ENCODE measurements at places on chromosomes 3 and 15.

GRCh38 chr15:69476704-69477473 is 24.3 kb downstream of the RPLP1 start:
- no peak for DNase-seq

GRCh38 chr3:128468791-128469527 is 2.3 kb upstream of the DNAJB8 start:
- DNase-seq, result peak; percentile 24

GRCh38 chr3:140180603-140181002 is 245.6 kb downstream of the CLSTN2 start:
- DNase-seq, result no peak

- peak; percentile 36 for DNase-seq
Observed at GRCh38 chr3:20023623-20024405, 11.8 kb upstream of the PP2D1 start.

DNA sequence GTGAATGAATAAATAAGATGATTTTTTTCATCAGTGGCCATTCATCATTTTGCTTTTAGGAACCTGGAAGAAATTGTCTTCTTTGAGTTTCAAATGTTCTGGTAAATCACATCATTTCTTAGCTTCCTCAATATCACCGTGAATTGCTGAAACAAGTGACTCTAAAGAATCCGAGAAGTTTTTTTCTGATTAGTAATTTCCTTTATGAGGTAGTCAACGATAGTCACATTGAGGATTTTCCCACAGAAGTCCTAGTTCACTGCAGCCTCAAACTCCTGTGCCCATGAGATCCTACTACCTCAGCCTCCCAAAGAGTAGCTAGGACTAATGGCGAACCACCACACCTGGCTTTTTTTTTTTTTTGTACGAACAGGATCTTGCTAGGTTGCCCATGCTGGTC is 3.6 kb upstream of the TMPRSS7 start:
- no peak for DNase-seq

DNA sequence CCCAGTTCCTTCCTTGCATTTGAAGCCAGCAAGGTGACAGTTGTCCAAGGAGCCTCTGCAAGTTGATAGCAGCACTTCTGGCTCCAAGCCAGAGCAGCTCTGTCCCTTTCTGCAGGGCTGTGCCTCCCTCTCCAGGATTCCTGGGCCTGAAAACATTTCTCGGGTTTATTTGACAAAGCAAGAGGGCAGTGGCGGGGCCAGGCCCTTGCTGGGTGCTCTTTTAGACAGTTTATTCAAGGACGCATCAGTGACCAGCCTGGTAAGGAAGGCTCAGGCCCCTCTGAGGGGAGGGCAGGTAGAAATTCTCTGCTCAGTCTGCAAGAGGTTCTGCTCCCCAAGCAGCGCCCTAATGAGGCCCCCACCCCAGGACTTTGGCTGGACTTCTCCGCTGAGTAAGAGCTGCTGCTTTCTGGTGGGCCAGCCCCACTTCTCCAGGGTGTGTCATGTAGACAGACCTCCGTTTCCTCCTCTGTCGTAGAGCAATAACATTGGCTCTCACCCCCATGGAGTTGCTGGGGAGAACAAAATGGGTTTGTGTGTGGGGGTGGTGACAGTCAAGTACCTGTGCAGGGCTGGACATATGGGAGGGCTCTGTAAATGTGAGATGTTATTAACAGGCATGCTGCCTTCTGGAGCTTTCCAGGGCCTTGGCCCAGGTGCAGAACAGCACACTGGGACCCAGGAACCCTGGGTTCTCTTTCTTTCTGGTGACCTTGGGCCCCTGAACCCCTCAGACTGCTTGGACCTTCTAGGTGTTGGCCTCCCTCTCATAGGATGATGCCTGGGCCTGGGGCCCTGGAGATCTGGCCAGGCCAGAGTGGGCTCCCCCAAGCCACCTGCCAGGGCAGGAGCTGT is 146.2 kb upstream of the TLE3 start:
- no peak for DNase-seq

DNA sequence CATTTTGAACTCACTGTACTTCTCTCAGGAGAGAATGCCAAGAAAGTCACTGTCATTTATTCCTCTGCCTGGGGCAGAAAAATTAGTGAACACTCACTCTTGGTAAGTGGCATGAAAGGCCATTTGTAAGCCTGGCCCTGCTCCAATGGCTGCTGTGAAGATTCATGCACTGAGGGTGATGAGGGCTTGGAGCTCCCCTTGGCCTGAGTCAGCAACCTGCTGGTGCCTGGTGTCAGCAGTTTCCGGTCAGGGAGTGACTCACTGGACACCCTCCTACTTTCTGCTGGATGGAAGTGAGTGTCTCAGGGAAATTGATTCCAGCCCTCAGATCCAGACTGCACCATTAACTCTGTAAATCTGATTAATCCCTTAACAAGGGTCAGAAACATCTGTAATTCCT is 37.6 kb downstream of the TRA2B start:
- DNase-seq, result no peak

DNA sequence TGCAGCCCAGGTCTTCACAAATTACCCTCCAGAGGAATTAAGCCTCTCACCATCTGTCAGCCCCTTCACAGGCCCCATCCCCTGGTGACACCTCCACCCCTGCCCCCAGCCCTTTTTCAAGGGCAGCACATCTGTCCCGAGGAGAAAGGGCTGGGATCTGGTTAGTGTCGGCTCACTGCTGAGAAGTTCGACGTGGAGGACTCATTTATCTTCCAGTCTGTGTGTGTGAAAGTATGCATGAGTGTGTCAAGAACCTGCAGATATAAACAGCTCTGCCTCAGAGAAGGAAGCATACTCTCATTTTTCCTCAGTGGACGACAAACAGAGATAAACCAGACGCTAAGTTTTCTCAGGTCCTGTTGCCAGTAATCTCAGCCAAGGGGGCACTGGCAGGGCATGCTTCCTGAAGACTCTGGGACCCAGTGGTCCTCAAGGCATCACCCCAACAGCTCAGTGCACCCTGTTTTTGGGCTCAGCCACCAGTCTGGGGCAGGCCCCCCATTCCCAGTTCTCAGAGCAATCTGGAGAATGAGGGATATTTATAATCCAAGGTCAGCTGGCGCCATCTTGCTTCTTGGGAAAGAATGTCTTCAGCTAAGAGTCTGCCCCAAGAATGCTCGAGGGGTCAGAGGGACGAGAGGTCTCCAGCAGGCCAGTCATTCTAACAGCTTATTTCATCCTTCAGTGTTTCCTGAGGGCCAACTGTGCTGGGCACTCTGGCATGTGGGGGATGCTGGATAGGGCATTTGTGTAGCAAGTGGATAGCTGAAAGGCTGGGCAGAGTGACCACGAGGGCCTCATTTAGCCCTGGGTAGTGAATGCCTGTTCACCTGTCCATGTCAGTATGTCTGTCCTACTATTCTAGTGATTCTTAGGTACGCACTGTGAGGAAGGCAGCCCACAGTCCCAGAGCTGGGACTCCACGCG is 73.6 kb downstream of the ADCY5 start:
- DNase-seq, result no peak

DNA sequence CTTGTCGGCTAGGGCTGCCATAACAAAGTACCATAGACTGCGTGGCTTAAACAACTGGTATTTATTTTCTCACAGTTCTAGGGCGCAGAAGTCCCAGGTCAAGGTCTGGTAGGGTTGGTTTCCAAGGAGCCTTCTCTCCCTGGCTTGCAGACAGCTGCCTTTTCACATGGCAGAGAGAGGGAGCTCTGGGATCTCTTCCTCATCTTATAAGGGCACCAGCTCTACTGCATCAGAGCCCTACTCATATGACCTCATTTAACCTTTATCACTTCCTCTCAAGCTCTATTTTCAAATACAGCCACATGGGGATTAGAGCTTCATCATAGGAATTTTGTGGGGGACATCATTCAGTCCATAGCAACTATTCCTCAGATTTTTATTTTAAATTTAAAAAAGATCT is 17.6 kb upstream of the PAQR9 start:
- peak; percentile 11 for DNase-seq

GRCh38 chr3:178964551-178964950 is 107.1 kb downstream of the ZMAT3 start:
- DNase-seq, result no peak

DNA sequence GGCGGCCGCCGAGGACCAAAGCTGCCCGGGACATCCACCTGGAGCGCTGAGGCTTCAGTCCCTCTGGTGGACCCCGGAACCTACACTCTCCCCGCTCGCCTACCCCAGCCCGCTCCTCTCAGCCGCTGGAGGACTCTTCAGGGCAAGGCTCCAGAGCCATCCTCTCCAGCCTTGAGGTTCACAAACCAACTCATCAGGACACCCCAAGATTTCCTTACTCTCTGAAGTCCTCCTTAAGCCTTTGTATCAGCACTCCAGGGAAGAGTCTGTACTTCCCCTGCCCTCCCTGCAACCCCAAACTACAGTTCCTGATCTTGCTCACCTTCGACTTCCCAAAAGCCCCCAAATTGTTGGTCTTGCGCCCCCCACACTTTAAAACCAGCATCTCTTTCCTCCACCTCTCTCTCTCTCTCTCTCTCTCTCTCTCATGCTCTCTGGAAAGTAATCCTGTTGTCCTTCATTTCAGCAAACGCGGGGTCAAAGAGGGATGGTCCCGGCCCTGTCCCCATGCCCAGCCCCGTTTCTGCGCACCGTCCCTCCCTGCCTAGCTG is 438 bp downstream of the THBS1 start:
- DNase-seq, result no peak

DNA sequence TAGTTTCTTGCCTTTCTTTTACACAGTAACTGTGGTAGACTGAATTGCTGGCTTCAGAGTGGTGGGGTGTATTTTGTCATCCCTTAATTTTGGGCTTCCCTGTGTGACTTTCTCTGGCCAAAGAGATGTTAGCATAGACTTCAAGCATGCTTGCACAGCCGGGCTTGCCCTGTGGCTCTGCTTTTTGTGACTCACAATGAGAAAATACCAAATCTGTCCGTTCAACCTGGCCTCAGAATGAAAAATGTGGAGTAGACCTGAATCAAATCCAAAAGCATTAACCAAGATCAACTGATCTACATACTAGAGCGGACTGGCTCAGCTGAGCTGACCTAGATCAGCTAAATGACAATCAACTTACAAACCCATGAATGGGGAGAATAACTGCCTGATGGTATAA is 51.4 kb downstream of the PLAAT1 start:
- no peak for DNase-seq

DNA sequence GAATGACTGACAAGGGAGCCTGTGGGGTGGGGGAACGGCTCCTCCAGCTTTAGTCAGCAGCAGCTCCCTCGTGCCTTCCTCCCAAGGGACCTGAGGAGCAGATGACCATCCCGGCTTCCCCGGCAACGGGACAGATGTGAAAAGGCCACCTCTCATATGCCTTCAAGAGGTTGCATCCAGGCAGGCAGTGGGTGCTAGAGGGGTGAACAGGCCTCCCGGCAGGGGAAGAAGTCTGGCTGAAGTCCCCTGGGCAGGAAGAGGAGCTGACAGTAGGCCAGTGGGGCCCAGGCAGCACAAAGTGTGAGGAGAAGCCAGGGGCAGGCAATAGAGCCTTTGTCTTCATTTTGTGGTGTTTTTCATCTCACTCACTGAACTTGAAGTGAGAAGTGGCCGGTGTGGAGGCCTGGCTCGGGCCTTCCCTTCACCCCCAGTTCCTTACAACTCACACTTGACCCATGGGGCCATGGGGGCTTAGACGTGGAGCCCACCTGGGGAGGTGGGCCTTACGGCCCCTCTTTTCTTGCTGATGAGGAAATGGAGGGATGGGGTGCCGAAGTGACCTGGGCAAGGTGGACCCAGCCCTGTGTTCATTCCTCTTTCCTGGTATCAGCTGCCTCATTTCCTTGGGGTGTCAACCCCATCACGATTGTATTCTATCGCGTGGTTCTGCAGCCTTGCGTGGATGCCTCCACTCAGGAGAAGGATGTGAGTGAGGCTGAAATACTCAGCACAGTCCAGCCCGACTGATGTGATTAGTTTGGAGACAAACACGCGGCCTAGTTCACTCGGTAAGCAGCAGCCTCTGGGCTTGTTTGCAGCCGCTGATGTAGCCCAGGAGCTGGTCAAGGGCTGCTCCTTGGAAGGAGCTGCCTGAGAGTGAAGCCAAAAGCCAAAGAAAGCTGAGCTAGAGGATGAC is 115.5 kb upstream of the ALDH1A3 start:
- no peak for DNase-seq

- DNase-seq, result no peak
Observed at GRCh38 chr3:50271314-50271936, 2.5 kb downstream of the SEMA3B start.

GRCh38 chr15:31606194-31606669 is 279.6 kb downstream of the KLF13 start:
- DNase-seq, result no peak

- no peak for DNase-seq
Observed at GRCh38 chr3:134645515-134645914, 5.3 kb downstream of the KY start.

DNA sequence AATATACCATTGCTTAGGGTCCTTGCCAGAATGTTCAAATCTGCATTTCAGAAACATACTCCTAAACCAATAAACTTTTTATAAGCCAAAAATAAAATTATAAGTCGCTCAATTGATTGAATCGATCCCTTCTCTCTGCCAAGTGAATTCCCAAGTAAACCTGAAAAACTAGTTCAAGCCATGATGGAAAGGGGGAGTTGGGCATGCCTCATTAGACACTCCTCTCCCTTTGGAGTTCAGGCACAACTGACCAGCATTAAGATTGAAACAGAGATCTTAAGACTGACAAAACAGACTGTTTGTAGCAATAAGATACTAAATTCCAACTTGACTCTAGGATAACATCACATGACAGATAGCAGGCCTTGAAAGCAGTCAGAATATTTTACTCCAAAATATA is 113.7 kb upstream of the RASGRP1 start:
- no peak for DNase-seq

DNA sequence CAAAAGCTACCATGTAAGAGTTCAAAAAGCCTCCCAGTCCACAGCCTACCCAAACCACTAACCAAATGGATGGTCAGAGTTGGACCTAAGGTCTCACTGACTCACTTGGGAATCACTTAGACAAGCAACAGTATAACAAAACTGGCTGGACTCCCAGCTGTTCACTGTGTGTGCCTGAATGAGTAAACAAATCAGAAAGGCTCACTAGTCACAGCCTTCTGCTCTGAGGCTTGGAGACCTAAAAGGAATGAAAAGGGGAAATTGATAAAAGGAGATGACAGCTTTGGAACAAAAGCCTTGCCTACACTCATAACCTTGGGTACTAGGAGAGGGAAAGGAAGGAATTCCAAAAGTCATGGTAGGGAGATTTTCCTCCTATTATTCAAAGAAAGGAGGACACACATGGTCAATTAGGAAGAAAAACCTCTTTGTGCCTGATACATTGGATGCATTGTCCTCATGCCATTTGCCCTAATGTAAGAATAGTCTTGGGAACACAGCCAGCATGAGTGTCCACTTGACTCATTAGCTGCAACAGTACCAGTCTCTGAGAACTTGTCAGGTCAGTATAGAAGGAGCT is 92.3 kb downstream of the FRMD5 start:
- no peak for DNase-seq

DNA sequence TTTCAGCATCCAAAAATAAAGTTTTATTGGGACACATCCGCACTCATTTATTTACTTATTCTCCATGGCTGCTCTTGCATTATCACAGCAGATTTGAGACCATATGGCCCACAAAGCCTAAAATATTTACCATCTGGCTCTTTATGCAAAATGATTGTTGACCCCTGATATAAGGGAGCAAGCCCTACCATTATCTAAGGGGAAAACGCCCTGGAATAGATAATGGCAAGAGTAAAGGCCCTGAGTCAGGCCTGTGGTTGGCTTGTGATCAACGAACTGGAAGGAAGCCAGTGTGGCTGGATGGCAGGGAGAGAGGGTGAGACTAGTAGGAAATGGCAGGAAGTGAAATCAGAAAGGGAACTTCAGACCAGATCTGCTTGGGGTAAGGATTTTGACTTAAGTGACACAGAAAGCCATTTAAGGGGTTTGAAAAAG is 24.6 kb upstream of the DMXL2 start:
- DNase-seq, result peak; percentile 78

Measured in GDM1 (cell line).